ENCODE measurements at places on chromosomes 3 and 15.
A peak's percentile ranks its signal among the peaks of the same experiment; 100 is the strongest.

DNA sequence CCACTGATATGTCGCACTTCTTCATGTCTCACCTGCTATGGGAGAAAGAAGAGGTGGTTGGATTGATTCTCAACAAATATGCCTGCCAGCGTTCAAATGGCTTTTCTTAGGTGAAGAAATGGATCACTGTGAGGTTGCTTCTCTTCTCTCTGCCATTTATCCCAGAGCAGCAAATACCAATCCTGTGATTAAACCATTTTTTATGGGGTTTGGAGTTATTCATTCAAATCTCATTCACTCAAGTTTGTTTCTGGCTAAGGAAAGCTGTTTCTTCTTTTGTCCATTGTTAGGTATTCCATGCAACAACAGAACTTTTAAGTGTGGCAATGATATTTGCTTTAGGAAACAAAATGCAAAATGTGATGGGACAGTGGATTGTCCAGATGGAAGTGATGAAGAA, 12.2 kb upstream of the C3orf52 start:
- DNase-seq = no peak

DNA sequence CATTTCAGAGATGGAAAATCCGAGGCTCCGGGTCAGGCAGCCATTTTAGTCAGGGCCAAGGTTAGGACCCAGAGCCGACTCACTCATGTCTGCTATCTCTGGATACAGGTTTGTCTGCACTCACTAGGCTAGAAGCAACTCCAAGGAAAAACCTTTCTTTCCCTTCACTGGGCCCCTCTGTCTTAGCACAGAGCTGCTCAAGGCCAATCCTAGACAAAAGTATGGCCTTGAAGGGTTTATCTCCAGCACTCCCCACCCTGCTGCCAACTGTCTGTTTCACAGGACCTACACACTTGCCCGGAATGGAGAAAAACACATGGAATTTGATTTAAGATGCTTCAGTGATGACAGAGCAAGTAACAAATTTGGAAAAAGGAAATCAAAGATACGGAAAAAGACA, 25.6 kb downstream of the ACAN start:
- DNase-seq = no peak

DNA sequence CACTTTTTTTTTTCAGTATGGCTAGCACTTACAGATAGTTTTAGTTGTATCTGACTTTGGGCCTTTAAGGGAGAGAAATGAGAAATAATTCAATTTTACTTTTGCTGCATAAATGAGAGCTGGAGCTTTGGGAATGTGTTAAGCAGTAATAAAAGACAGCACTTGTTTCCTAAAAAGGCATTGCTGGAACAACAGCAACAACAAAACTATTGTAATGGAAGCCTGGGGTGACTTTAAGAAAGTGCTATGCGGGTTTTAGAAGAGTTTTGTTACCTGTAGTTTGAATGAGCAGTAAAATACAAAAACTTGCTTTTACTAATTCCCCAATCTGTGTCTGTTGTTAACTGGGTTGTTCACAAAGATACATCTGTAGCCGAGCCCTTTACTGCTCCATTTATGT, 774.0 kb upstream of the ARPP21 start:
- no peak for DNase-seq

DNA sequence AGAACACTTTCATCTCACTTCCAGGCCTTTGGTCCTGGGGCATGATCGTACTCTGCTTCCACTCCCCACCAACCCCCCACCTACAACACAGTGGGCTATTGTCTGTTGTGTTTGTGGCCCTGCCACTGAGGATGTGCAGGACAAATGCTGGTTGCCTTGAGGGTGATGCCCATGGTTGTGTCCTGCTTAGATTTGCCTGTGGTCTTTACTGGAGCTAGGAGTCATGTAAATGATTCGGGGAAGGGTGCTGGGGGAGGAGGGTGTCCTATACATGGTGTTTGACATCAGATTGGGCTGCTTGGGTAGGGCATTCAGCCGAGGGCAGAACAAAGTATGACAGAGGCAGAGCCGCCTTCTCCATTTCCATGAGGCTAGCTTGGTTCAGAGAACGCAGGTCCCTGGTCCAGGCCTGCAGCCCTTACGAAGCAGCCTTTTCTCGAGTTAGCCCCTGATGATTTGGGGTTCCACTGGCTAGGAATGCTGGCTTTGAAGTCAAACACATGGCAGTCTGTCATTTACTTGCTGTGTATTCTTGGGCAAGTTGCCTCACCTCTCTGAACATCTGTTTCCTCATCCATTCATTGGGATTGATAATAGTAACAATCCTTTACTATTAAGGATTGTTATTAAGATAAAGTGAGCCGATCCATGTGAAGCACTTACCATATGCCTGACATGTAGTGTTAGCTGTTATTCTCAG, 6.9 kb downstream of the CORO2B start:
- no peak for DNase-seq

DNA sequence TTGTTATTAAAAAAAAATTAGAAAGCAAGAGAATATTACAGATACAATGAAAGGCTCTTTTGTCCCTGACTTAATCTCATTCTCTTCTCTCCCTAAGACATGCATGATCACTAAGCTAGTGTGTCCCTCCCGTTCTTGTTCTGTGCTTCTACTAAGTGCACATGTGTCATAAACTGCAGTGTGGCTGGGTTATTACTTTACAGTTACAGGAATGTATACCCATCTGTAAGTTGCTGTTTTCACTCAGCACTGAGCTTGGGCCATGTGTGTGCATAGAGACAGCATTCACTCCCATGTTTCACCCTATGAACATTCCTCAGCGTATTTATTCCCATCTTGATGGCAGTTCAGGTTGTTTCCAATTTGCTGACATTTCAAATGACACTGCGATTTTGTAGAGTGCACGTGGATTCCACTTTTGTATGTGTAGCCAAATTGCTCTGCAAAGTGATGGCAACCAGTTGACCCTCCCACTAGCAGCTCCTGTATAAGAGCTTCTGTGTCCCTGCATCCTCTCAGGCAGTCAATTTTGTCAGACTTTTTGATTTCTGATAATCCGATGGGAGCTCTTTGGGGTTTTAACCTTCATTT, 145.8 kb upstream of the UBE2E1 start:
- DNase-seq = peak; percentile 20

- no peak for DNase-seq
Observed at GRCh38 chr3:161366094-161366493, 5.2 kb downstream of the SPTSSB start.

DNA sequence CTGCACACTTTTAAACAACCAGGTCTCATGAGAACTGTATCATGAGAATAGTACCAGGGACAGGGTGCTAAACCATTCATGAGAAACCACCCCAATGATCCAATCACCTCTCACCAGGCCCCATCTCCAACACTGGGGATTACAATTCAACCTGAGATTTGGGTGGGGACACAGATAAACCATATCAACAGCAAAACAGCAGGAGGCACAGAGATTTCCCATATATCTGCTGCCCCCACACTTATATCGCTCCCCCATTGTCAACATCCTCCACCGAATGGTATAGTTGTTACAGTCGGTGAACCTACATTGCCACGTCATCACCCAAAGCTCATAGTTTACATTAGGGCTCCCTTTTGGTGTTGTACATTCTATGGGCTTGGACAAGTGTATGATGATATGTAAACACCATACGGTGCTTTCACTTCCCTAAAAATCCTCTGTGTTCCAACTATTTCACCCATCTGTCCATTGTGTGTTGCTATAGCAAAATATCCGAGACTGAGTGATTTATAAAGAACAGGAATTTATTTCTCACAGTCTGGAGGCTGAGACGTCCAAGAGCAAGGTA, 224.8 kb downstream of the FAM43A start:
- no peak for DNase-seq

DNA sequence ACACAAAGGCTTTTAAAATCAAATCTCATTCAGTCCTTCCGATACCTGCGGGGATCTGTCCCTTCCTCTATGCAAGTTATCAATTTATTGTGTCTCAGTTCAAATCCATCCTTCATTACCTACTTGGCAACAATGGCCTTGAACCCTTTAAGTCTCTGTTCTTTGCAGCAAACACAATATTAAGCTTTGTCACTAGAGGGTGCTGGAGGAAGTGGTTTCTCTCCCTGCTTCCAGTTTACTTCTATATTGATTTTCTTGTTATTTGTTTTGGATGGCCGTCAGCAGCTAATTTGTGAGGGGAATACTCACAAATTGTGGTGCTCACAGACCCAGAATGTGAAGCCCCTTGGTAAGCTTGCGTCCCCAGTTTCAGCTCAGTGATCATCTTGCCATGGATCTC, 278.3 kb downstream of the FGF12 start:
- peak; percentile 1 for DNase-seq

DNA sequence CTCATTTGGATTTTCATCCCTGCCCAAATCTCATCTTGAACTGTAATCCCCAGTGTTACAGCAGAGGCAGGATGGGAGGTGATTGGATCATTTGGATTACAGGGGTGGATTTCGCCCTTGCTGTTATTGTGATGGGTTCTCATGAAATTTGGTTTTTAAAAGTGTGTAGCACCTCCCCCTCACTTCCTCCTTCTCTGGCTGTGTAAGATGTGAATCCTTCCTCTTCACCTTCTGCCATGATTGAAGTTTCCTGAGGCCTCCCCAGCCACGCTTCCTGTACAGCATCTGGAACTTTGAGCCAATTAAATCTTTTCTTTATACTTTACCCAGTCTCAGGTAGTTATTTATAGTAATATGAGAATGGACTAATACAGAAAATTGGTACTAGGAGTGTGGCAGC, 316.8 kb downstream of the PLCL2 start:
- DNase-seq = no peak

DNA sequence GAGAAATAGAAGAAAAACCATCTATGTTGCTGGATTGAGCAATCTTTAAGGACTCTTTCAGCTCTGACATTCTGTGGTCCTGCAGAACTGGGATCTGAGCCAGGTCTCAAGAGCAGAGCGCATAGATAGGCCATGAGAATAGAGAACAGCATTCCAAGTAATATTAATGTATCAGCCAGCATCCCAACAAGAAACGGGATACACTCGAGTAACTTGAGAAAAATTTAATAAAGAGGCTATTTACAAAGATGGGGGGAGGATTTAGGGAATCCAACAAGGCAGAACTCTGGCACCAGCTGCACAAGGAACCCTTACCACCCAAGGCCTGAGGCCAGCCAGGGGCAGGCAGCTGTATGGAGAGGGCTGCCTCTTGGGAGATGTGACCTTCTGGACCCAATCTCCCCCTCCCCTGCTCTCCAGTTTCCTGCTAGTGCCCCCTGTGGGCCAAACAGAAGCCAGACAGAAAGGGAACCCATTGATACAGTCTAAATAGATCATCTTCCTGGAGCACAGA, 8.2 kb downstream of the TMOD2 start:
- peak; percentile 49 for DNase-seq

DNA sequence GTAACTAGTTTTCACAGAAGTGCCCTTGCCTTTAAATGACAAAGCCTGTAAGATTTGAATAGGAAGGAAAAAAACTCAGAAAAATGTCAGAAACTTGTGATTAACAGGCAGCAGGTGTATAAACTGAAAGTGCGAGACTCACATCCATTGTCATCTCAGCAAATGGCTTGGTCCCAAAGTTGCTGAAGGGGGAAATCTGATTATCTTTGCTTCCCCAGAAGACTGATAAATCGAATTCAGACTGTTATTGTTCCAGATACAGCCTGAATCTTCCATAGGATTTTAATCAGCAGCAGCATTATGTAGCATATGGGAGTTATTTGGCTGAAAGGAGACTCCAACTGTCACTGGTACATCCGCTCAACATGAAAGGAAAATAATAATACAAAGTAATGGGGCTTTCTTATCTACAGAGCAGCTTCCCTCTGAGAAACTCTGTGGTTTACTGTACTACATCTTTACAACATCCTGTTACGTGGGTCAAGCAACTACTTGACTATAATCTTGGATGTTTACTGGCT, 550.4 kb upstream of the CCDC54 start:
- DNase-seq = peak; percentile 73

DNA sequence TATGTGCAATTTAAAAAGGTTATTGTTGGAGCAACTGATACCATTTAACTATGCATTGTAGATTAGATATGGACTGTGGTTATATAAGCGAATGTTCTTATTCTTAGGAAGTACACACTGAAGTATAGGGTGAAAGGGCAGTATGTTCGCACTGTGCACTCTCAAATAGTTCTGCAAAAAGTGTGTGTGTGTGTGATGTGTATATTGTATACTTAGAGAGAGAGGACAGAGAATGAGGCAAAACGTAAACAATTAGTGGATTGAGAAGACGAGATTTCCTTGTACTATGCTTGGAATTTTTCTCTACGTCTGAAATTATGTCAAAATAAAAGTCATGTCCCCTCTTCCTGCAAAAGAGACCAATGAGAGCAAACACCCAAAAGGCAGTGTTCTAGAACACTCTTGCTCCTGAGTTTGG, 30.4 kb downstream of the LSM3 start:
- no peak for DNase-seq

GRCh38 chr3:61945657-61946056, 384.3 kb downstream of the PTPRG start:
- no peak for DNase-seq

DNA sequence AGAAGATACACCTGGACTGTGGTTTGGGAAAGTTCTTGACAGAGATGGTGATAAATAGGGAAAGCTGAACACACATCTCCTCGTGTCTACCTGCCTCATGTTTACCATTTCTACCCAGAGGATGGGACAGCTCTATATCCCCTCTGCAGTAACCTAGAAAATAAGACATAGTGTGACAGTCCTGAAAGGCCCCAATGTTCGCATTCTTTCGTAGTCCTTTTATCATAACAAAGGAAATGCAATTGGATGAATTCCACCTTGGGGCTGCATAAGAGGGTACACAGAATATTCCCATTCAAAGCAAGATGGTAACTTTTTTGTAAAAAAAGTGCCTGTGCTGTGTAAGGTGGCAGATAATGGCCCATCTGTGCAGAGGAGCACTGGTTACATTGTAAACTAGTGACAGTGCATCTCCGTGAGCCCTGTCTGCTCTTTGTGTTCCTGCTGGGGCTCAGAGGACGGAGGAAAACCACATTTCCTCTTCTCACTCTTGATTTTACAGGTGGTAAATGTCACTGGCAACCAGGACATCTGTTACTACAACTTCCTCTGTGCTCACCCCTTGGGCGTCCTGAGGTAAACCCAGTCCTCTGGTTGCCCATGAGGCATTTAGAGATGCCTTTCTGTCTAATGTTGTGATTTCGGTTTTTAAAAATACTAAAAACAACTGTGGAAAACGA, 74.3 kb downstream of the SIDT1 start:
- DNase-seq = no peak
